ENCODE measurements at places on chromosomes 16 and 17.

DNA sequence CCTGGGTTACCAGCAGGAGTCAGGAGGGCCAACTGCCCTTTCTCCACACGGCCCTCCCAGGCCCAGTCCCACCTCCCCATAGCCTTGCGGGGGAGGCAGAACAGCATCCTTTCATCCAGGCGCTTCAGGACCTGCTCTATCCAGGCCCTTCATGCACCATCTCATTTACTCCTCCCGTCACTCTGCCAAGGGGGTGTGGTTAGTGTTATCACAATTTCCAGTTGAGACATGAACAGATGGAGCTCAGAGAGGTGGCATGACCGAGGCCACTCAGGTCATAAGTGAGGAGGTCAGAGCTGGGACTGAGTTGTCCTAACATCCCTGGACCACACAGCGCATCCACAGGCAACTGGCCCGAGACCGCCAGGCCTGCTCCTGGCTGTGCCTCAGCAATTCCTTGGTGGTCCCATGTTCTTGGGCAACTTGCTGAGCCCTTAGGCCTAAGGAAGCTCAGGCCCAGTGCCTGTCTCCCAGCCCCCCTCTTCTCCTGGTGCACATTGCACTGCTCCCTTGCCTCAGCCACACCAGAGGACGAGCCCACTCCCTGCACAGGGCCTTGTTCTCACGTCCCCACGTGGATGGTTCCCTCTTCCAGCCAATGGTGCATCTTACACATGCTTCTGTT is 23.8 kb downstream of the C17orf100 start:
- DNase-seq = no peak
- no peak overlapping the region for H3K27ac ChIP-seq
- no peaks in the 10 kb centered on the region for H3K27me3 ChIP-seq

- peaks cover 20% of the 10 kb centered on the region for H3K4me1 ChIP-seq
- peak; percentile 96 for DNase-seq
- no peaks in the 10 kb centered on the region for H3K27me3 ChIP-seq
- H3K27ac ChIP-seq = peak overlapping the region; percentile 81
- H3K4me3 ChIP-seq = no peak overlapping the region
These were observed 2.6 kb downstream of the CAMKK1 start for GRCh38 chr17:3890082-3890877.

- no peaks in the 10 kb centered on the region for H3K27me3 ChIP-seq
- no peak overlapping the region for H3K4me3 ChIP-seq
- no peak for DNase-seq
- H3K27ac ChIP-seq = no peak overlapping the region
- no peaks in the 10 kb centered on the region for H3K4me1 ChIP-seq
- no peaks in the 10 kb centered on the region for H3K36me3 ChIP-seq
These were observed 253.7 kb upstream of the HSBP1 start for GRCh38 chr16:83554096-83554495.

DNA sequence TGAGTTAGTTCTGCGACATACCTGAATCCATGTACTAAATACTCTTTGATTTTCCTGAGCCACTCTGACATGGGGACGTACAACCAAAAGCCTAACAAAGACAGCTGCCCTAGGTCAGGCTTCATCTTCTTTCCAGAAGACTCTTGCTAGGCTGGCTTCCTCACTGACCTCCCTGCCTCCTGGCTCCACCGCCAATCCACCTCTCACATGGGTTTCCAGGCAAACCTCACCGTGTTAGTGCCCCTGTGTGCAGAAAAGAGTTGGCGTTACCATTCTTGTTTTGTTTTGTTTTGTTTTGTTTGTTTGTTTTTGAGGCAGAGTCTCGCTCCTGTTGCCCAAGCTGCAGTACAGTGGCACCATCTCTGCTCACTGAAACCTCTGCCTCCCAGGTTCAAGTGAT is 135.3 kb downstream of the WSCD1 start:
- no peak overlapping the region for H3K4me3 ChIP-seq
- H3K4me1 ChIP-seq = no peaks in the 10 kb centered on the region
- DNase-seq = no peak
- no peaks in the 10 kb centered on the region for H3K36me3 ChIP-seq
- no peak overlapping the region for H3K27ac ChIP-seq

GRCh38 chr16:61858988-61859387 is 177.2 kb downstream of the CDH8 start:
- H3K4me3 ChIP-seq = no peak overlapping the region
- no peak for DNase-seq
- H3K27me3 ChIP-seq = no peaks in the 10 kb centered on the region

DNA sequence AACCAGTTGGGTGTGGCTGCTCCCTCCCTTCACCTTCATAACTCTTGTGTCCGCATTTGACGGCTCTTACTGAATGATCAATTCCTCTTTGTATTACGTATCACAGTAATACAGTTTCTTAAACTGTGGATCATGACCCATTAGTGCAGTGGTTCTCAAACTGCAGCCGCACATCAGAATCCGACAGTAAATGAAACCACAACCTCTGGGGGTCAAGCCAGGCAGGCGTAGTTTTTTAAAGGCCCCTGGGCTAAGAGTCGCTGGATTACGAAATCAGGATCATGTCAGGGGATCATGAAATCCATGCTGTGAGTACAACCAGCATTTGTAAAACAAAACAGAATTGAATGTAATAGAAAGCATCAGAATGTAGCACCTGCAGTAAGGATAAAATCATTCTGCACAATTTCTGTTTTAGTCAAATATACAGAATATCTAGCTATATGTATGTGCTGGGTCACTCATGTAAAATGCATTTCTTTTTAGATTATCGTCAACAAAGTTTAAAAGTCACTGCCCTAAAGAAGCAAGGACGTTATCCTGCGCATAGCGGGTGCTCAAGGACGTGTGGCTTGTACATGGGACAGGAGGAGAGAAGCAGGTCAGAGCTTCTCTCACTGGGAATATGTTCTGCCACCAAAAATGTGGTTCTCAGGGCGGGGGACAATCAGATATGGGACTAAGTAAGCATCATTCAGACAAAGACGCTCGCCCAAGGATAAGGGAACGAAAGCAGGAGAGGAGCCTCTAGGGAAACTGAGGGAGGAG is 113.1 kb downstream of the ZFHX3 start:
- no peak for DNase-seq
- H3K36me3 ChIP-seq = no peaks in the 10 kb centered on the region
- H3K4me1 ChIP-seq = peaks cover 26% of the 10 kb centered on the region
- H3K27ac ChIP-seq = peak overlapping the region; percentile 31
- no peak overlapping the region for H3K4me3 ChIP-seq

- H3K4me1 ChIP-seq = peaks cover 15% of the 10 kb centered on the region
- no peak overlapping the region for H3K27ac ChIP-seq
- peaks cover 17% of the 10 kb centered on the region for H3K36me3 ChIP-seq
These were observed 1.5 kb upstream of the NUDT16L1 start for GRCh38 chr16:4691666-4692412.

DNA sequence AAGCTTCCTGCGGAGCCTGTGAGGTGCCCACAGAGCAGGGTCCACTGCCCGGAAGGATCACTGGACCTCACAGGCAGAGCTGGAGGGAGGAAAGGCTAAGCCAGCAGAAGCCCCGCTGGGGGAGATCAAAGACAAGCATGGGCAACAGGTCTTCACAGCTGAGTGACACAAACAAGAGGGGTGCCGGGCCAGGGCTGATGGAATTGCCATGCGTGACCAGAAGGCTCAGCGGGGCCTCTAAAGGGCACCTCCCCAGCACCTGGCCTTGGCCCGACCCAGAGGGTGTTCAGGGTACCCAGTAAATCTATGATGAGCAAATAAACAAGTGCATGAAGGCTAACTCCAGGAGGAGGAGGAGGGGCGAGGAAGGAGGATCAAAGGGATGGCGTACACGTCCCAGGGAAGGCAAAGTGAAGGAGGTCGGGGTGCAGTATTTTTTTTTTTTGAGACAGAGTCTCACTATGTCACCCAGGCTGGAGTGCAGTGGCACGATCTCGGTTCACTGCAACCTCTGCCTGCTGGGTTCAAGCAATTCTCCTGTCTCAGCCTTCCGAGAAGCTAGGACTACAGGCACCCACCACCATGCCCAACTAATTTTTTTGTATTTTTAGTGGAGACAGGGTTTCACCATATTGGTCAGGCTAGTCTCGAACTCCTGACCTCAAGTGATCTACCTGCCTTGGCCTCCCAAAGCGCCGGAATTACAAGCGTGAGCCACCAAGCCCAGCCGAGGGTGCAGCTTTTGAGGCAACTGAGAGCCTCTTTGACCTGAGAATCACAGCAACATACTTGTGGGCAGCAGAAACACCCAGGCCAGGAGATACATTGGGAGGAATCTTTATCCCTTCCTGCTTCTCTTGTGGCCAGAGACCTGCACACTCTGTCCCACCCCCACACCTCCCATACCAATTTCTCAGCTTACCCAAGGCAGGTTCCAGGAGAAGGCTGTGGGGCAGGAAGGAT is 16.1 kb upstream of the EXOC7 start:
- no peak overlapping the region for H3K27ac ChIP-seq
- no peaks in the 10 kb centered on the region for H3K27me3 ChIP-seq
- H3K36me3 ChIP-seq = no peaks in the 10 kb centered on the region
- no peak overlapping the region for H3K4me3 ChIP-seq
- peaks cover 7% of the 10 kb centered on the region for H3K4me1 ChIP-seq
- DNase-seq = no peak

DNA sequence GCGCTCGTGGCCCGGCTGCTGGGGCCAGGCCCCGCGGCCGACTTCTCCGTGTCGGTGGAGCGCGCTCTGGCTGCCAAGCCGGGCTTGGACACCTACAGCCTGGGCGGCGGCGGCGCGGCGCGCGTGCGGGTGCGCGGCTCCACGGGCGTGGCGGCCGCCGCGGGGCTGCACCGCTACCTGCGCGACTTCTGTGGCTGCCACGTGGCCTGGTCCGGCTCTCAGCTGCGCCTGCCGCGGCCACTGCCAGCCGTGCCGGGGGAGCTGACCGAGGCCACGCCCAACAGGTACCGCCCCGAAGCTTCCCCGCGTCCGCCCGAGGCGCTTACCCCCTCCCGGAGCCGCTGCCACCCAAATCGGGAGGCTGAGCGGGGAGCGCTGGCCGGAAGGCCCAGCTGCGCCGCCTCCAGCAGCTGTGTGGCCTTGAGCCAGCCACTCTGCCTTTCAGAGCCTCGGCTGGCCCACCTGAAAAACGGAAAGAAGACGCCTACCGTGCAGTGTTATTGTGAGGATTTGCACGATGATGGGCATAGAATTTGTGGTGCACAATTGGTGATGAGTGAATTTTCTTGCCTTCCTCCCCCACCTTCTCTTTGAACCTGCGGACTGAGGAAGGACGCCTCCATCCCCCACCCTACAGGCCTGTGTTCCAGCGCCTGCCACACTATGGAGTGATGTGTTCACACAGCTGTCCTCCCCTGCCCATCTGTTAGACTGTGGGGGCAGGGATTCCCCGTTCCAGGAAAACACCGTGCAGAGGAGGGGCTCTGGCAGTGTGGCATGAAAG is 523 bp downstream of the NAGLU start:
- DNase-seq = peak; percentile 63
- H3K27me3 ChIP-seq = no peaks in the 10 kb centered on the region
- peak overlapping the region; percentile 89 for H3K27ac ChIP-seq
- peak overlapping the region; percentile 72 for H3K4me3 ChIP-seq
- peaks cover 30% of the 10 kb centered on the region for H3K36me3 ChIP-seq

DNA sequence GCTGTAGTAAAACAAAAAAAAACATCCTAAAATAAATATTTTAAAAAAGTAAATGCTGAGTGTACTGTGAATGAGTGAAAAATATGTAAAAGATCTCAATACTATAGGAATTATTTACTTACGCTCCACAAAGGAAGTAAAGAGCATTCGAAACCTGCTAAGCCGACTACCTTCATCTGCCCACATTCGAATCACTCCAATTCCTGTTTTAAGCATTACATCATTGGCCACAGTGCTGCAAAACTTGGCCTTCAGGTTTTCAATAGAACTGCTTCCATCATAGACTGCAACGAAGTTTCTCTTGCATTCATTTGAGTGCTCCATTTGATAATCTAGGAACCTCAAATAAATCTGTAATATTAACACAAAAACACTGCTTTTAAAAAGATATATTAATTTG is 34.4 kb downstream of the NETO2 start:
- H3K4me3 ChIP-seq = no peak overlapping the region
- no peaks in the 10 kb centered on the region for H3K4me1 ChIP-seq
- H3K27ac ChIP-seq = no peak overlapping the region
- H3K27me3 ChIP-seq = no peaks in the 10 kb centered on the region
- DNase-seq = no peak

DNA sequence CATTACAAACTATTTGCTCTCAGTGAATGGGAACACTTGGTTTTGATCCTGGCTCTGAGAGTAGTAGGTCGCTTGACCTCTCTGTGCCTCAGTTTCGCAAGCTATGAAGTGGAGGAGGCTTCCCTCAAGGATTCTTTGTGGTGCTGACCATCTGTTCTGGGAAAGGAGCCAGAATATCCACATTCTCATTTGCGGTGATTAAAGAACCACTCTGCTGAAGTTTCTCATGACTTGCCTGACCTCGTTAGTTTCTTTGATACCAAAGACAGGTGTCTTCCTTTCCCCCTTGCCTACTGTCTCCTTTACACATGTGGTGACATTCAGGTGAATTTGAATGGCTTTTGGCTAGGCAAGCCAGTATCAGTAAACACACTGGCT is 116.0 kb downstream of the SNX29 start:
- no peak for DNase-seq
- no peak overlapping the region for H3K27ac ChIP-seq
- no peaks in the 10 kb centered on the region for H3K27me3 ChIP-seq

GRCh38 chr17:40471846-40472732 is 28.8 kb downstream of the IGFBP4 start:
- no peaks in the 10 kb centered on the region for H3K36me3 ChIP-seq
- peak overlapping the region; percentile 9 for H3K27ac ChIP-seq
- DNase-seq = no peak
- no peaks in the 10 kb centered on the region for H3K4me1 ChIP-seq
